ENCODE measurements at places on chromosomes 6 and 20.

- DNase-seq: no peak
Observed at GRCh38 chr6:151044465-151045441, 179.3 kb downstream of the MTHFD1L start.

GRCh38 chr20:43831481-43832065 lies 83.1 kb upstream of the TOX2 start:
- no peak for DNase-seq

GRCh38 chr6:133680994-133681393 lies 207.9 kb upstream of the TCF21 start:
- no peak for DNase-seq

DNA sequence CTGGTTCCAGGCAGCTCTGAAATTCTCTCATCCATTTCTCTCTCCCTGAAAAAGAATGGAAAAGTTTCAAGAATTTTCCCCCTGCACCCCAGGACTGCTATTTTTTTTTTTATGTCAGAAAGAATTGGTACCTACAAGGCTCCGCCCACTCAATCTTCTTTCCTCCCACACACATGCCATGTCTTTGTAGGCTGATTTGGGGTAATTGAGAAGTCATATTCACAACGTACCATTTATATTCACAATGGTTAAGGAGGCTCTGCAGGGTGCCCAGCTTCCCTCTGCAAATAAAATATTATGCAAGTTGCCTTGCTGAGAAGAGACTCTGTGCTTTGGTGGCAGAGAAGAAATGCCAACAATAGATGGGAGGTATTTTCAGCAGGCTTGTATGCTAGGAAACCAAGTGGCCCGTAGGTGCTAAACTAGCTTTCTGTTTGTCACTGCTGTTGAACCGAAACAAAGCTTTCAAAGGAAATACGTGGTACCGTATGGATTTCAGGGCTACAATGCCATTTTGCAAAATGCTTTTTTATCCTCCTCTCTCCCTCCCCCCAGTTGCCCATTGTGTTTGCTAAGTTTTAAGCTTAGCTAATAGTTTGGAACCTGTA lies 150.0 kb downstream of the PHACTR1 start:
- DNase-seq: no peak

GRCh38 chr6:139979021-139979725 lies 604.7 kb upstream of the CITED2 start:
- DNase-seq: no peak

GRCh38 chr6:15845492-15845891 lies 182.7 kb upstream of the DTNBP1 start:
- DNase-seq: no peak

GRCh38 chr20:10488534-10488933 lies 53.4 kb downstream of the SLX4IP start:
- no peak for DNase-seq

DNA sequence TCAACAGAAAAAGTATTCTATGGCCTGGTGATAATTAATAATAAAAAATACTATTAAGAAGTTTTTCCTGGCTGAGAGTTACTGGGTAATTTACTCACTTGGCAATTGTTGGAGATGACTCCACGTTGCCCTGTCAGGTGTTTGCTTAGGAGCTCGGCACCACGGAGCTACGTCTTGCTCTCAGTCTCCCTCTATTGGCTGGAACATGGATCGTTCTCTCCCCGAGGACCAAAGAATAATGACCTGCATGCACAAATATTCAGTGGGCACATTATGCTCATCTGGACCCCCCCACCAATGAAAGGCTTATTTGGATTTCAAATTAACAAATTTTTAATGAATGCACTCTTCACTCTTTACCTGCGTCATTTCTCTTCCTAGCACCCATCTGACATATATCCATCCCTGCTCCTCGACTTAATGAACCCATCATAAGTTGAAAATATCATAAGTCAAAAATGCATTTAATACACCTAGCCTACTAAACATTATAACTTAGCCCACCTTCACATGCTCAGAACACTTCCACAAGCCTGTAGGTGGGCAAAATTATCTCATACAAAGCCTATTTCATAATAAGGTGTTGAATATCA lies 71.0 kb upstream of the CD83 start:
- peak; percentile 70 for DNase-seq

DNA sequence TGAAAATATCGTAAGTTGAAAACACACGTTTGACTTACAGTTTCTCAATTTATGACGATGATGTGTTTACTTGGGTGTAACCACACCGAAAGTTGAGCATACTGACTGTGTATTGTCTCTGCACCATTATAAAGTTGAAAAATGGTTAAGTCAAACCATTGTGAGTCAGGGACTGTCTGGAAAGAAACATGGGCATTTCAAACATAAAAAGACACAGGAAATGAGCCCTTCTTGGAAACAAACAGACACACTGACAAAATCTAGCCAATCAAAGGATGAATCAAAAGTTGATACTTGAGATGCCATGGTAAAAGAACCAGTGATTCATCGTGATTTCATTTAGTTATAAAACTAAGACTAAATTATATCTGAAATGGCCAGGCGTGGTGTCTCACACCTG lies 5.3 kb downstream of the POPDC3 start:
- no peak for DNase-seq

DNA sequence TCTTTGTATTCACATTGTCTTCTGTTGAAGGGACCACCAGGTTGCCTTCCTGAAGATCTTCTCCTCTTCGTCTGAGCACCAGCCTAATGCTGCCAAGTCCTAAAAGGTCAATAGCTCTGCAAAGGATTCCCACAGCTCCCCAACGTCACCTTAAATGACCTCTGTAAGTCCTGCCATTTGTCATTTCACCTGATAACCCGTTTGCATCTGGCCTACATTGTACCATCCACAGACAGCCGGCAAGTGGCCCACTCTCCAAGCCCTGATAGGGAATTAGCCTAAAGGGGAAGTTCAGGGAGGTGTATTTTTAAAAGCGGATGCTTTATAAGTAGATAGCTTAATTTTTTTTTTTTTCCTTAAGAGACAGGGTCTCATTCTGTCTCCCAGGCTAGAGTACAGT lies 127.8 kb downstream of the ZMYND8 start:
- no peak for DNase-seq

DNA sequence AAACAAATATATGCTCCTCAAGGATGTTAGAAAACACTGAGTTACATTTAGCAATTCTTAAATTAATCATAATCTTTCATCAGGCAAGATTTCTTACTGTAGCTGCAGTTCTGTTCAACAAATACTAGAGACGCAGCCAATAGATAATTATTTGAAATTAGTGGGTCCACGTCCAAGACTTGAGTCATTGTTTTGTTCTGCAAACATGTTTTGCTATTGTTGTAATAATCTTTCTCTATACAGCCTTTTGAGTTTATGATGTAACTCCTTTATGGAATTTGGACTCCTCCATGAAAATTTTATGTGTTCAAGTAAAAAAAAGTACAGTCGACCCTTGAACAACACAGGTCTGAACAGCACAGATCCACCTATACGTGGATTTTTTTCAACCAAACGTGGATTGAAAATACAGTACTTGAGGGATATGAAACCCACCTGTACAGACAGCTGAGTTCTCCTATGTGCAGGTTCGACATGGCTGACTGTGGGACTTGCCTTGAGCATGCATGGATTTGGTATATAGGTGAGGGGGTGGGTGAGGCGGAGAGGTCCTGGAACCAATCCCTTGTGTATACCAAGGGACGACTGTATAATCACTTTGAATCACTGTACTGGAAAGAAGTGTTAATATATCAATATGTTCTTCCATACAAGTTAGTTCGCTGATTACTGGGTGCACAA lies 41.3 kb upstream of the SLC22A16 start:
- DNase-seq: no peak

GRCh38 chr20:4012589-4012988 lies 2.8 kb downstream of the RNF24 start:
- peak; percentile 35 for DNase-seq

- DNase-seq: no peak
Observed at GRCh38 chr20:61739086-61739831, 326.4 kb downstream of the TAF4 start.

- DNase-seq: no peak
Observed at GRCh38 chr6:84739866-84740208, 24.6 kb downstream of the TBX18 start.

DNA sequence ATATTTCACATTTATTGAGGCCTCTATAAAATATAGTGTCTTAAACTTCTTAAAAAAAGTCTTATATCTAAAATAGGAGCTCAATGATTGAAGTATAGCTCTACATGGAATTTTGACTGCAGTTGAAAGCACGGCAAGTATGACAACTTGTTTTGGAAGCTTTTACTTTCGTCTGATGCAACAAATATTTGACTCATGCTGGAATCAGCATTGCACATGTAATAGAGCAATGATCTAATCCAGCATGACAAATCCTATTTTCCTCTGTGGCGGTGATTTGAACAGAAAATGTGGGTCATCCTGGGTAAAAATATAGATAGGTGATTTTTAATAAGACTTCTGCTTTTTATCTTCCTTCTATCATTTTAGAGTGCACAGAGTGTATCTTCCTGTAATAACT lies 111.6 kb downstream of the TINAG start:
- DNase-seq: no peak

- peak; percentile 83 for DNase-seq
Observed at GRCh38 chr6:157304899-157305663, 18.2 kb downstream of the TMEM242 start.

DNA sequence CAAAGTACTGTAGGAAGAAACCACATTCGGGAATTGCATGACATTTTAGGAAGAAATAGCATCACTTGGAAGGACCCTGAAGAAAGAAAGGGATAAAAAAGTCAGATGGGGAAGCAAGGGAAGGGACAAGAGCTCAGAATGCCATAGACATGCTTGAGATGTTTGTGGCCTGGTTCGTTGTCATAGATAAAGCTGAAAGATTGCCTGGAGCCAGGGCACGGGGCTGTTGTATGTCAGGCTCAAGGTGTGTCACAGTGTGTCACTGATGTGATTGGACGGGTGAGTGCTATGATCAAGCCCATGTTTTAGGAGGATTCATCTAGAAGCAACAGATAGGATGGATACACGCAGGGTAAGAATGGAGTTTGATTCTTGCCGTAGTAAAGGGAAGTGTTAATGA lies 216.2 kb upstream of the SOX4 start:
- no peak for DNase-seq

DNA sequence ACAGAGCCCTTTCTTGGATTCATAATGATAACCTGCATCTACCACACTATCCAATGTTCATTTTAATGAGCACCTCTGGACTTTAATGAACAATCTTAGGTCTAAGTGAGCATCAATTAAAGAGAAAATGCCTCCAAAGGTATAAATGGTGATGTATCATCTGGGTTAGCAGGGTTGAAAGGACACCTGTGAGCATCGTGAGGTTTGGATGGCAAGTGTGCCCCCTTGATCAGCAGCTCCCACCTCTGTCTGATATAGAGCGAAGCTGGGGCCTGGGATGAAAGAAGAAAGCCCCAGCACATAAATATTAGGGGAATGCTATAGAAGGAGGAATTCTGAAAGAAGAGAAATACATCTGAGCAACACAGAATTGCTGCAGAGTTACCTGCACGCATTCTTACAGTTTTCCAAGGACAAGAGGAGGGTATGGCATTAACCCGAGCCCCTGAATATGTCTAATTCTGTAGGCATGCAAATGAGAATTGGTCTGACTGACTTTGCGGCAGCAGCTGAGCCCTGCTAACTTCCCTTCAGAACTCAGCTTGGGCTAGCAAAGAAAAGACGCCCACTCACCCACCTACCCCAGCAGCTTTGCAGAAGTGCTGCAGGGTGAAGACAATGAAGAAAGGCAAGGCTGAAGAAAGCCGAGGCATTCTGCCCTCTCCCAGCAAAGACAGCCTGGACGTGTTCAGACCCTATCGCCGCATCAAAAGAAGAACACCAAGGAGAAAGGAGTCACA lies 136.2 kb downstream of the GMPR start:
- DNase-seq: peak; percentile 49

DNA sequence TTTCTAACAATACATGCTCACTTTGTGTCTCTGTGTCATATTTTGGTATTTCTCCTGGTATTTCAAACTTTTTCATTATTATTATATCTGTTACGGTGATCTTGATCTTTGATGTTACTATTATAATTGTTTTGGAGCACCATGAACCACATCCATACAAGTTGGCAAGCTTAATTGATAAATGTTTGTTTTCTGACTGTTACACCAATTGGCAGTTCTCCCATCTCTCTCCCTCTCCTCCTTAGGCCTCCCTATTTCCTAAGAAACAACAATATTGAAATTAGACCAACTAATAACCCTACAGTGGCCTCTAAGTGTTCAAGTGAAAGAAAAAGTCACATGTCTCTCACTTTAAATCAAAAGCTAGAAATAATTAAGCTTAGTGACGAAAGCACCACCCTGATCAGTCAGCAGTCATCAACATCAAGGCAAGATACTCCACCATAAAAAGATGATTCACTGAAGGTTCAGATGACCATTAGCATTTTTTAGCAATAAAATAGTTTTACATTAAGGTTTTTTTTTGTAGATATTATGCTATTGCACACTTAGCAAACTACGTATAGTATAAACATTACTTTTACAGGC lies 61.5 kb downstream of the IBTK start:
- no peak for DNase-seq

- no peak for DNase-seq
Observed at GRCh38 chr6:1188199-1188598, 123.7 kb upstream of the FOXQ1 start.

DNA sequence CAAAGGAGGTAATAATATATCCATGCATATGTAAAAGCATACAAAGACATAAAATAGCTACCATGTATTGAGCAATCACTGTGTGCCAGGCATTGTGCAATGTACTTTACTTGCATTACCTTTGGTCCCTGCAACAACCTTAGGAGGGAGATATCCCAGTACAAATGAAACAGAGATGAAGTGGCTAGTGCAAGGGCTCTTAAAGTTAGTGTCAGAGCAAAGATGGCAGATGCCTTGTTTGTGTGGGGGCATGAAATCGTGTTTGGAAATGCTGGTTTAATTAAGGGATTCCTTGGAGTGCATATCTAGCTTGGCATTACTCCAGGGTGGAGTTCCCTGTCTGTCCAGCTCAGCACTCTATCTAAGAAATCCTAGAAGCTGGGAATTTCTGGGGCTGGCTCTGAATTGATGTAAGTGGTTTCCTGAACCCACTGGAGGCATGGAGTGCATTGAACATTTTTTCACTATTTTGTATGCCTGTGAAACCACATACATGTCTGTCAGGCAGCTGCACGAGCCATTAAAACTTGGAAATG lies 9.8 kb downstream of the PAQR8 start:
- no peak for DNase-seq

GRCh38 chr6:34934516-34934915 lies 45.5 kb downstream of the ANKS1A start:
- no peak for DNase-seq

Measured in Kasumi-1 (cell line).